ENCODE measurements at places on chromosomes 6 and 20. TPM values are rescaled to one million over a fixed set of nuclear protein-coding genes. Genes with fewer than 3 reads are reported as not detected.

DNA sequence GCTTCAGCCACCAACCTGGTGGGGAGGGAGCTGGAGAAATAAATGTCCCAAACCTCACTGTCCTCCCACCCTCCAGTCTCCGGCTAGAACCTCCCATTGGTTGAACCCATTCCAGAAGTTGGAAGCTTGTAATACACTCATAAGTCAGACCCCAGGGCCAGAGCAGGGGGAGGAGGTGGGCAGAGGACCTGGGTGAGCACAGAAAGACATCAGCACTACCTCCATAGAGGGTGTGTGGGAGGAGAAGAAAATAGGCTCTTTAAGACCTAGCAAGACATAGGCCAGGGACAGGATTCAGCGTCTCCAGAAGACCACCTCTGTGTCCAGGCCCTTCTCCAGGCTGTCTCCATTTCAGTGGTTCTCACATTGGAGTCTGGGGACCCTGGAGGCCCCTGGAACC lies 73.3 kb upstream of the TOP1 start:
- DNase-seq, result no peak
- no peak overlapping the region for H3K4me3 ChIP-seq
- H3K27me3 ChIP-seq, result peaks cover 5% of the 10 kb centered on the region
- H3K4me1 ChIP-seq, result no peaks in the 10 kb centered on the region

DNA sequence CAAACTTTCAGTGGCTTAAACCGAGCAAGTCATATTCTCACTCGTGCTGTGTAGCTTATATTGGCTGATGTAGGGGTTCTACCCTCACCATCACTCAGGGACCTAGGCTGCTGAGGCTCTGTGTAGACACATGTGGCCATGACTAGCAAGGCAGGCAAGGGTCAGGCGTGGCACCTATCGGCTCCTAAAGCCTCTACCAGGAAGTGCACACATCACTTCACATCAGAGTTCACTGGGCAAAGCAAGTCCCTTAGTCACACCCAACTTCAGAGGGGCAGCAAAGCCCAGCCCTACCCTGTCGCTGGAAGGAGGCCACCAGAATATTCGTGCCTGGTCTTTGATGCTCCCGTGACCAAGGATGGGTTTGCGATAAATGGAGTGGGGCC lies 42.9 kb downstream of the PPP1R14C start:
- H3K27ac ChIP-seq, result no peak overlapping the region
- DNase-seq, result no peak
- H3K36me3 ChIP-seq, result no peaks in the 10 kb centered on the region
- H3K4me3 ChIP-seq, result no peak overlapping the region
- H3K27me3 ChIP-seq, result peaks cover 15% of the 10 kb centered on the region
- no peaks in the 10 kb centered on the region for H3K4me1 ChIP-seq

DNA sequence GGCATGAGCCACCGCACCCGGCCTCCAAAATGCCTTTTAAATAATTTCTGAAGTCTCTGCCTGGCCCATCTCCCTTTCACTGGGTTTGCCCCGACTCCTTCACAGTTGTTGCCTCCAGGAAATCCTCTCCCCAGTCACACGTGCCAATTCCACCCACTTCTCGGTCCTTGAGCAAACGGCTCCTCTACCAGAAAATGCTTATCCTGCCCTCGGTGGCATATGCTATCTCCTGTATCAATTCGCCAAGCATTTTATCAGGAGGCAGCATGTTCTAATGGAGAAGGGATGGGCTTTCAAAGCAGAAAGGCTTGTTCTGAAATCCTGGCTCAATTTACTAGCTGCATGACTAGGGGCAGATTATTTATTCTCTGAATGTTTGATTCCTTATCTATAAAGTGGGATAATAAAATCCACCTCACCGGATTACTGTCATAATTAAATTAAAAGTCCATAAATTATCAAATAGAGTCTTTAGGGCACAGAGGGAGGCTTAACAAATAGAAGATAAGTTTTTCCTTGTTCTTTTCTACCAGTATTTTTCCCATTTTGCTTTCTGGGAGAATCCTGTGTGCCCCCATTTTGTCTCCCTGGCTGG lies 66.3 kb downstream of the PPP1R3G start:
- H3K27ac ChIP-seq, result no peak overlapping the region
- H3K27me3 ChIP-seq, result no peaks in the 10 kb centered on the region
- no peaks in the 10 kb centered on the region for H3K36me3 ChIP-seq
- H3K4me1 ChIP-seq, result no peaks in the 10 kb centered on the region
- no peak for DNase-seq

DNA sequence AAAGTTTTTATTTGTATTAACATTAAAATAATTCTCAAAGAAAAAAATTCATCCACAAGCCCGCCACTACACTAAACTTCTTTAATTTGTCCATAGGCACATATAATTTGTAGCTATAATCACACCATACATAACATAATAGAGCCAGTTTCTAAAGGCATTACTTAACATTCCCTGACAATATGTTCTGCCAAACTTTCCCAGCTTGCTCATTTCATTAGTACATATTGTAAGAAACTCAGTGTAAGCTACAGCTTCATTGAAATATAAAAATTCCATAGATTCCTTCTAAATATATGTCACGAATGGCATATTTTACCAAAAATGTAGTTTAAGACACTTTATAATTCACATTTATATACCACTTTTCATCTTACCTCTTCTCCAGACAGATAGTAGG lies 59.3 kb downstream of the MAN1A1 start:
- no peak overlapping the region for H3K4me3 ChIP-seq
- no peak for DNase-seq
- H3K27ac ChIP-seq, result no peak overlapping the region
- H3K36me3 ChIP-seq, result peaks cover 5% of the 10 kb centered on the region

- peak overlapping the region; percentile 88 for H3K27ac ChIP-seq
- peak; percentile 58 for DNase-seq
- peak overlapping the region; percentile 20 for H3K4me3 ChIP-seq
- H3K4me1 ChIP-seq, result peaks cover 42% of the 10 kb centered on the region
Measured at GRCh38 chr20:1588533-1589460, 31.0 kb downstream of the SIRPB1 start.

GRCh38 chr20:58546416-58546711 lies 31.2 kb upstream of the APCDD1L start:
- DNase-seq, result no peak
- H3K4me3 ChIP-seq, result no peak overlapping the region
- H3K36me3 ChIP-seq, result no peaks in the 10 kb centered on the region
- no peaks in the 10 kb centered on the region for H3K4me1 ChIP-seq
- no peak overlapping the region for H3K27ac ChIP-seq

- H3K4me3 ChIP-seq, result no peak overlapping the region
- no peaks in the 10 kb centered on the region for H3K27me3 ChIP-seq
- H3K27ac ChIP-seq, result no peak overlapping the region
- H3K36me3 ChIP-seq, result no peaks in the 10 kb centered on the region
- H3K4me1 ChIP-seq, result peaks cover 28% of the 10 kb centered on the region
Measured at GRCh38 chr20:235891-236290, 8.8 kb downstream of the DEFB129 start.

DNA sequence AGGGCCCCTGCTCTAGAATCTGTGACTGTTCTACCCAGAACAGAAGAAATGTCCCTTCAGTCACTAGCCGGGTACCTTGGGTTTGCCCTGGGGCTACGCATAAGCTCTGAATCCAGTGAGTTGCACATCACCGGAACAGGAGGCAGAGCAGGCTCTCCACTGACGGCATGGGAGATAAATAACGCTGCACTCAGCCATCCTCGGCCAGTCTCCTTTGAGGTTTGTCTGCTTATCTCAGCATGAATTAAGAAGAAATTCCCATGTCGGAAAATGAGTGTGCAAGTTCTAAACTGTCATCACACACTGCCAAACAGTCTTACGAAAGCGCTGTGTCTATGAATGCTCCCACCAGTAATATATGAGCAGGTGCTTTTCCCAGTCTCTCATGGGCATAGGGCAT lies 90.8 kb downstream of the FAM50B start:
- no peak overlapping the region for H3K4me3 ChIP-seq
- no peak overlapping the region for H3K27ac ChIP-seq

The TMEM200A gene
- not detected for total RNA-seq

The SLC2A10 gene
- total RNA-seq, result not detected

The RNF39 gene
- not detected for total RNA-seq

The GFOD1 gene
- 3.7 TPM for total RNA-seq

The CD109 gene
- total RNA-seq, result 6.7 TPM
